ENCODE measurements at places on chromosomes 13 and 19.
A peak's percentile ranks its signal among the peaks of the same experiment; 100 is the strongest.

DNA sequence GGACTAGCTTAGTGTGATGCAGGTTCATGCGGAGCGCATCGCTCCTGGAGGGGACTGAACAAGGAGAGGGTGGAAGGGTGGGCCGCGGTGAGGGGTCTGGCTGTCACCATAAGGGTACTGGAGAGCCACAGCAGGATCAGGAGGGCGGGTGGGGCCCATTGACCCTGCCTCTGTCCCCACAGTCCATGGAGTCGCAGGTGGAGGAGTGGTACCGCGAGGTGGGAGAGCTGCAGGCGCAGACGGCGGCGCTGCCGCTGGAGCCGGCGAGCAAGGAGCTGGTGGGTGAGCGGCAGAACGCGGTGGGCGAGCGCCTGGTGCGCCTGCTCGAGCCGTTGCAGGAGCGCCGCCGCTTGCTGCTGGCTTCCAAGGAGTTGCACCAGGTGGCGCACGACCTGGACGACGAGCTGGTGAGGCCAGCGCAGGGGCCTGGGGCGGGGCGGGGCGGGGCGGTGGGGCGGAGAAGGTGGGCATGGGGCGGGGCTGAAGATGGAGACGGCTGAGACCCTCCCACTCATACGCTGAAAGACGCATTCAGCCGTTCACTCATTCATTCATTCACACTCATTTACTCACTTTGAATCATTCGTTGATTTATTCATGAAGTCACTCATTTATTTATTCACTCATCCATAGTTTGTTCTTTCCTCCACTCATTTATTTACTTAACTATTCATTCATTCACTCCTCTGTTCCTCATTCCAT, 27.5 kb upstream of the SHKBP1 start:
- peak; percentile 82 for DNase-seq

- no peak for DNase-seq
These were observed 13.3 kb downstream of the CDC16 start for GRCh38 chr13:114248011-114248410.

DNA sequence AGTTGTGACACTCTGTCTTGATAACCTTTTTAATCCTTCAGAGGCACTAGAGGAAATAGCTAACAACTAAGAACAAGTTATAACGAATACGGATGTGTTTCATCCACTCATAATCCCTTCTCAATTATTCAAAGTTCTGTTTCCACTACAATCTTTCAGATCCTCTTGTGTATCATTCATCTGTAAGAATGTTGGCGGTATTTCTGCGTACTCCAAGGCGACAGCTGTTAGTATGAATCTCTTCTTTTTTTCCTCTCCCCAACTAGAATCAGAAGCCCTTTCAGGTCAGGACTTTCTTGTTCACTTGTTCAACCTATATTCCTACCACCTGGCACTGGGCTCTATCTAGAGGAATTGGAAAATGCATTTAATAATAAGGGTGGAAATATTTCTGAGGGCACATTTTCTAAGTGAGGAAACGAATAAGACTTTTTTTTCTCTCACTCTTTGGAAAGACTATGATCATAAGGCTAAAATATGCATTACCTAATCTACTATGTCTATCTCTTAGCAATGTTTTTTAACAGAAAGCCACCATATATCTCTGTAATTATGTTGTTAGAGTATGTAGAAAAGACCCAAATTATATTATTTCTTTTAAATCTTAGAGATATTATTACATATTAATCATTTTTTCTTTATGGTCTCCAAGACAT, 492.9 kb downstream of the PCDH20 start:
- no peak for DNase-seq

- no peak for DNase-seq
These were observed 162.4 kb downstream of the FOXO1 start for GRCh38 chr13:40503966-40504591.

DNA sequence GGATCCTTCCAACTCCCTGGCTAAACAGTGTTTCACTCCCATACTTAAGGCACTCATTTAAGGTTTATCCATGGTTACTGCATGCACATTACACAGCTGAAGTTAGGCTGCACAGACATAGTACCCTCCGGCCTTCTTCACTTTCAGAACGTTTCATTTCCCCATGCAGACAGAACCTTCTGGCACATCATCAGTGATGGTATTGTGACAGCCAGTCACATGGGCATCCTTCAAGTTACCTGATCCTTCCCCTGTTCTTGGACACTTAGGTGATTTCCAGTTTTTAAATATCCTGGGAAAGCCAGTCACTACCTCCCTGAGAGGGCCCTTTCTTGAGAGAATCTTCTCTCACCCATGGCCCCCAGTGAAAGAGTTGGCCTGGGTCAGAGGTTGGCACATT, 9.1 kb downstream of the SMIM7 start:
- DNase-seq: no peak

DNA sequence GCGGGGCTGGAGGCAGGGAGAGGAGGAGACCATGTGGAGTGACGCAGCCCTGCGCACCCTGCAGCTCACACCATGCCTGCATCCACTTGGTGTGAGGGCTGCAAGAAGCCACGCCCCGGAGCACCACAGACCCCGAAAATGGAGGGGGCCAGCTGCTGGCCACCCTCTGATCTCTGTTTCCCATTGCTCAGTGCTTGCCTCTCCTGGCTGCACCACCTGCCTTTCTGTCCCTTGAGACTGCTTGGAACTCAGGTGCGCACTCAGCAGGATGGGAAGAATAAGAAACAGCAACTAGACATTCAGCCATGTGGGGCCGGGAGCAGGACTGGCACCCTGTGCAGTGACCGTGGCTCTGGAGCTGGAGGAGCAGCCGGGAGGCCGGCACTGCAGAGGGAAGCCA, 64.0 kb downstream of the ANKRD10 start:
- no peak for DNase-seq
